Activated naive CD4-positive, alpha-beta T cell treated with anti-CD3 and anti-CD28 coated beads, Interleukin-2, amount 50 U/mL, for 72 hours (primary cell): ENCODE measurements at places on chromosomes 7 and 10.

GRCh38 chr10:133164816-133165555, 5.0 kb downstream of the KNDC1 start:
- DNase-seq: no peak

- DNase-seq: no peak
Measured at GRCh38 chr7:42372479-42372878, 135.5 kb upstream of the GLI3 start.

GRCh38 chr7:128891110-128891941, 19.2 kb downstream of the KCP start:
- DNase-seq: no peak

GRCh38 chr10:132506711-132507408, 30.7 kb upstream of the INPP5A start:
- no peak for DNase-seq

DNA sequence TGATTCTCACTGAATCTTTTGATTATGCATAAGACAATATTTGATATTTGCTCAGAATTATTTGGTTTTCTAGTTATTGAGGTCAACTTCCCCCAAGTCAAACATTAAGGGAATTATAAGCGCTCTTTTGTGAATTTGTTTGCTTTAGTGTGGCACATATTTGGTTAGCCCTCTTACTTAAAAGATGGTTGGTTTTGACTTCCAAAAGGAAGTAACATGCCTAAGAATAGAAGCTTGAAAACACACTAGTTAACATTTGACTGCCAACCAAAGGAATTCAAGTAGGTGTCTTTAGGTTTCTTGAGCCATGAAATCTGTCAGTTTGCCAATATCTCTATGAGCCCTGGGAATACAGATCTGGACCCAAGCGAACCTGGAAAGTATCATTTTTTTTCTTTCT, 24.9 kb downstream of the STEAP4 start:
- DNase-seq: no peak
